ENCODE measurements at places on chromosomes 16 and 17.

DNA sequence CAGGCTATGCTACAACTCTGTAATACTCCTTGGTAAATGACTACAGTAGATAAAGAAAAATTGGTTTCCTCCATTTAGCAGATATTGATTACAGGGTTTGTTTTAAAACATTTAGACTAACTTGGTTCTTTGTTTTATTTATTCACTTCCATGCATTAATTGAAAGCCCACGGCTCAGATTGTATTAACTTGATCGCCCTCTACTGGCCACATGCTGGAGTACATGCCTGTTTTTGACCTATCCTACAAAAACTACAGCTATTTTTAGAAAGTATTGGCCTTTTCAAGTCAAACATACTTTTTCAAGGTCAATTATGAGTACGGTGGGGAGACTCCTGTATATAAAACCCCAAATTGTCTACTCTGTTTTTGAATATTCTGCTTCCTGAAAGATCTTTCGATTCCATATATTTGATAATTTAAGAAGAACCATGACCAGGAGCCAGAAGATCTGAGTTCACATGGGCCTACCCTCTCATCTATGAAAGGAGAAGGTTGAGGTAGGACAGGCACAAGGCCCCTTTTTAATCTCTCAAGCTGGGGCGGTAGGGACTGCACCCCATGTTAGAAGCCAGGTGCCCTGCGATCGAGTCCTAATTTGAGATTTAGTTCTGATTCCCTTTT lies 51.8 kb downstream of the CA10 start:
- no peak for DNase-seq

- no peak for DNase-seq
These were observed 31.9 kb upstream of the COX10 start for GRCh38 chr17:14037453-14037852.

GRCh38 chr17:35243561-35244340 lies 879 bp downstream of the SLFN5 start:
- no peak for DNase-seq

- DNase-seq, result no peak
These were observed 252.3 kb upstream of the CA10 start for GRCh38 chr17:52410781-52411180.

DNA sequence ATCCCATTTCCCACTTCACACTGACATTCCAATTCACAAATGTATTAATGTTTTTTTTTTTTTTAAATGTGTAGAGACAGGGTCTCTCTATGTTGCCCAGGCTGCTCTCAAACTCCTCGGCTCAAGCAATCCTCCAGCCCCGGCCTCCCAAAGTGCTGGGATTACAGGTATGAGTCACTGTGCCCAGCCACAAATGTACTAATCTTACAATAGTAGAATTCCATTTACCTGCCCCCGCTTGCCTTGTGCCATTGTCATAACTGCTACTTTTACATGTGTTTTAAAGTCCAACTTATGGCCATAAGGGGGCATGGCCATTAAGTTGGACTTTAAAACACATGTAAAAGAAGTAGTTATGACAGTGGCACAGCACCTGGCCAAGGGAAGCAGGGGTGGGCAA lies 4.6 kb downstream of the MMP28 start:
- no peak for DNase-seq

GRCh38 chr17:22268912-22269220 lies 576.5 kb downstream of the KCNJ18 start:
- no peak for DNase-seq

DNA sequence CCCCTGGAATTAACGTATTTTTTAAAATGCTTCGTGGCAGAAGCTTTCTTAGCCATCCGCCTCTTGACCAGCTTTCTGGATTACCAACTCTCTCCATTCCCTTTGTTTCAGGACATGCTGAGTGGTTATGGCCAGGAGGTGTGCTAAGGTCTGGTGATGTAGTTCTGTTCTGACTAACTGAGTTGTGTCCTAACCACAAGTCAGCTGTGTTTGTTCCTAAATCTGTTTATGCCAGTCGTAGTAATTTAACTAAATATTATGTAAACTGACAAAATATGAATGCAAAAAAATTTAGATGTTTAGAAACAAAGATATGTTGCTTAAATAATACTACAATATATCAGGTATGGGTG lies 61.6 kb downstream of the MRTFB start:
- DNase-seq, result no peak

DNA sequence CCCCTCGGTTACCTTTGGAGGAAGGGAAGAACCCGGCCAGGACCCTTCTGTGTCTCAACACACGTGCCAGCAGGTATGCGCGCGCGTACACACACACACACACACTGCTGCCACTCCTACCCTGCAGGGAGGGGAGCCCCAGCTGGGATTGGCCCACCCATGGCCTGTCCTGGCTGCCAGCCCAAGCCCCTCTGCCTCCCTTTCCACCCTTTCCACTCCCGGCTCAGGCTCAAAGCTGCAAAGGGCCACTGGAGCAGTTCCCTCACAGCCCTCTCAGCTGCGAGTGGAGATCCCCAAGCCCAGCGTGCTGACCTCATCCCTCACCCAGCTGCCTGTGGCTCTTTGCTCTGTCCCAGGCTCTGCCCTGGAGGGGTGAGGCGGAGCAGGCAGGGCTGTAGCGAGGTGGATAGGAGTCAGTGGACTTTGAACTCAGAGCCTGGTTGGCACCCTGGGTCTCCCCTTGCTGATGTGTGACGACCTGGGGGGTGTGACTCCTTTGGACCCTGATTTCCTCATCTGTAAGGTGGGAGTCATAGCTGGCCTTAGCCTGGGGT lies 14.5 kb downstream of the KIF19 start:
- DNase-seq, result no peak

GRCh38 chr16:57694725-57695679 lies at the start of gene DRC7:
DRC7 (plus strand) TSS chr16:57694806; CDS start chr16:57697950, 3,144 bp downstream.
- no peak for DNase-seq

DNA sequence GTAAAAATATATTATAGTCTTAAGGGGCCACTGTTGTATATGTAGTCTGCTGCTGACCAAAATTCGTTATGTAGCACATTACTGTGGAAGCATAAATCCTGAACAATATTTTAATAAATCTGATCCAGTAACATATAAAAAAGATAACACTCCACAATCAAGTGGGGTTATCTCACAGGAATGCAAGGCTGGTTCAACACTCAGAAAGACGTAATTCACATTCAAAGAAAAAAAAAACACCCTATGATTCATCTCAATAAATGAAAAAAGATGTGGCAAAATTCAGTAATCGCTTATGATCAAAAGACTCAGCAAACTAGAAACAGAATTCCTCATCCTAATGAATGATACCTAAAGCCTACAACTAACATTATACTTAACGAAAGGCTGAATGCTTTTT lies 47.8 kb downstream of the CREBBP start:
- DNase-seq, result no peak

DNA sequence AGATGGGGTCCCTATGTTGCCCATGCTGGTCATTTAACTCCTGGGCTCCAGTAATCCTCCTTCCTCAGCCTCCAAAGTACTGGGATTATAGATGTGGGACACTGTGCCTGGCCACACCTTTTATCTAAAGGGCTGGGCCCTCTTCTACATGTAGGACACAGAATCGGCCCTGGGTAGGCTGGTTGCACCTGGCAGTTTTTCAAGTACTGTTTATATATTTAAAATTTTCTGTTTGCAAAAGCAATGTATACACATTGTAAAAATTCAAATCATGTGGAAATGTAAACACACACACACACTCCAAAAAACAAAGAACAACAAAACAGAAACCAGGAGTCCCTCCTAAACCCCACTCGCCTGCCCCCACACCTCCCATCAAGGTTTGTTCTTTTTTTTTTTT lies 28.1 kb upstream of the SIAH1 start:
- DNase-seq, result no peak

DNA sequence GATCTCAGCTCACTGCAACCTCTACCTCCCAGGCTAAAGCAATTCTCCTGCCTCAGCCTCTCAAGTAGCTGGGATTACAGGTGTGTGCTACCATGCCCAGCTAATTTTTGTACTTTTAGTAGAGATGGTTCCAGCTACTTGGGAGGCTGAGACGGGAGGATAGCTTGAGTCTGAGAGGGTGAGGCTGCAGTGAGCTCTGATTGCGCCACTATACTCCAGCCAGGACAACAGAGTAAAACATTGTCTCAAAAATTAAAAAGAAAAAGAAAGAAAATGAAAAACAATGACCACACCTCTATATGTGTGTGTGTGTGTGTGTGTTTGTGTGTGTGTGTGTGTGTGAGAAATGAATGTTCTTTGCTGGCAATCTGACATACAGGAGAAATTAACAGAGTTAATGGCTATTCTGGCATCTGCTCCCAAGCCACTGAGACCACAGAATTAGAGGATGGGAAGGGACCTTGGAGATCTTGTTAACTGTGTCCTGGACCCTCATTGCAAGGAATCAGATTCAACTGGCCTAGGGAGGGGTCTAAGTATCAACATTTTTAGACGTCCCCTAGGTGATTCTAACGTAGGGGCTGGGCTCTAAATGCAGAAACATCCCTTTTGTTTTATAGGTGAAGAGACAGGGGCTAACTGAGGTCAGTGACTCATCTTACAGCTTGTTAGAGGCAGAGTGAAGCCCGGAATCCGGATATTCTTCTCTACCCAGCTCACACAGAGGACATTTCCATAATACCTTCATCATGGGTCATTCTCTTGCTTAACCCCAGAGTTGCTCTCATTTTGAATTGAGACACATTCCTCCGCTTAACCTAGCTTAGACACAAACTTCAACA lies 16.4 kb upstream of the MARCHF10 start:
- DNase-seq, result no peak

- DNase-seq, result no peak
These were observed 29.4 kb downstream of the ADAM11 start for GRCh38 chr17:44788139-44788538.

DNA sequence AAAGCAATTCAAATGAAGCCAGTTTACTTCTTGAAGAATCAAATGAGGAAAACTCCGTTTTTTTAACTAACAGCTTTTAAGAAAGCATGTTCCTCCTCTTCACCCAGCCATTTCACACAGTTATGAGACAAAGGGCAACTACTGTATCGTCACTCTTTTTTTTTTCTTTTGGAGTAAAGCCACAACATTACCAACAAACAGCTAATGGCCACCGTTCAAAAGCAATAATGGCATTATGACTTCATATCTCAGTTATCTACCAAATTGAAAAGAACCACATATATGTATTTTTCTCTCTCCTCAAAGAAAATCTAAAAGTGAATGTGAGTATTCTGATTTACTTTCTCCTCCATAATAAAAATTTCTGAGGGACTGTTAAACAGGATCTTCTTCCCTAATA lies 14.5 kb downstream of the GRB2 start:
- no peak for DNase-seq

GRCh38 chr17:4019275-4019674 lies 55.0 kb upstream of the ATP2A3 start:
- DNase-seq, result no peak

DNA sequence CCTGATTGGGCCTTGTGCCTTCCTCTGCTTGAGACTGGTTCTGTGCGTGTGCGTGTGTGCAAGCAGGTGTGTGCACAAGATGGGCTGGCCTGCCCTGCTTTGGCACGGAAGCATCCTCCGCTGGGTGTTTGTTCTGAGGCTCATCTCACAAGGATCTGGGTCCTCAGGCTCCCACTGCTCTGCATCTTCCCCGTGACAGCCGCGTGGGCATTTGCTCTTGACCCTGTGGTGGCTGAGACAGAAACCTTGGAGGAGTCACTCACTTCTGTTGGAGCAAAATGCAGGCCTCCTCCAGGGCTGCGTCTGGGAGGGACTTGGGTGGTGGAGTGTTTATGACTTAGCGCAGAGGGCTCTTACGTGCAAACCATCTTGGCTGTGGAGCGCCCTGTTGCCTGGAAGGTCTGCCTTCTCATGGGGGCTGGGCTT lies 119.2 kb downstream of the RPTOR start:
- no peak for DNase-seq

DNA sequence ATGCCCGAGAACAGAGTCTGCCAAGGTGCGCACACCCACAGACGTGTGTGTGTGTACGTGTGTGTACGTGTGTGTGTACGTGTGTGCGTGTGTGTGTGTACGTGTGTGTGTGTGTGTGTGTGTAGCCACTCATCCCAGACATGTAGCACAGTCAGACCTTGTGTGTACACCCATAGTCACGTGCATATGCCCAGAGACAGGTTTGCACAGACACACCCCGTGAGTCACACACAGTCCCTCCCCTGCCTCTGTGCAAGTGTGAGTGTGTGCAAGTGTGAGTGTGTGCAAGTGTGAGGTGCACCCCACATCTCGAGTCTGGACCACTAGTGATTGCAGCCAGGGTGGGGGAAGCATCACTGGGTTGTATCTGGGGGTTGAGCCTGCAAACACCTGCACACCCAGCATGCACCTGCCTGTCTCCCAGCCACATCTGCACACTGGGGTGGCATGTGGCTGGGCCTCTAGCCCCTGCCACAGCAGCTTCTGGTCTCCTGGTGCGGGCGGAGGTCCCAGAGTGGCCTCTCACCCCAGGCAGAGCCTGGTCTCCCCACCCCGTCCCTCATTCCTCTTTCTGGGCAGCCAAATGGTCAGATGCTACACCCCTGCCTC lies 23.6 kb downstream of the BAHCC1 start:
- no peak for DNase-seq

DNA sequence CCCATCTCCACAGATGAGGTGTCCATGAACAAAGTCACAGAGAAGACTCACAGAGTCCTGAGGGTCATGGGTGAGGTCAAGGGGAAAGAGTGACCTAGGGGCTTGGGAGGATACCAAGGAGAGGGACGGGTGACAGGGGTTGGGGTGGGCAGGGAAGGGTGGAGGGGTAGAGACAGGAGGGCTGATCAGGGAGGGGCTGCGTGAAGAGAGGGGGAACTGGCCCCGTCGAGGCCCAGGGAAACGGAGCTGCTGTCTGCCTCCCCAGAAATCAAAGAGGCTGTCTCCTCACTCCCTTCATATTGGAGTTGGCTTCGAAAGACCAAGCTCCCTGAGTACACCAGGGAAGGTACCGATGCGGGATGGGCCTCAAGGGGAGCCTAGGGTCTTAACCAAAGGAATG lies 617 bp downstream of the TMEM95 start:
- DNase-seq, result no peak

DNA sequence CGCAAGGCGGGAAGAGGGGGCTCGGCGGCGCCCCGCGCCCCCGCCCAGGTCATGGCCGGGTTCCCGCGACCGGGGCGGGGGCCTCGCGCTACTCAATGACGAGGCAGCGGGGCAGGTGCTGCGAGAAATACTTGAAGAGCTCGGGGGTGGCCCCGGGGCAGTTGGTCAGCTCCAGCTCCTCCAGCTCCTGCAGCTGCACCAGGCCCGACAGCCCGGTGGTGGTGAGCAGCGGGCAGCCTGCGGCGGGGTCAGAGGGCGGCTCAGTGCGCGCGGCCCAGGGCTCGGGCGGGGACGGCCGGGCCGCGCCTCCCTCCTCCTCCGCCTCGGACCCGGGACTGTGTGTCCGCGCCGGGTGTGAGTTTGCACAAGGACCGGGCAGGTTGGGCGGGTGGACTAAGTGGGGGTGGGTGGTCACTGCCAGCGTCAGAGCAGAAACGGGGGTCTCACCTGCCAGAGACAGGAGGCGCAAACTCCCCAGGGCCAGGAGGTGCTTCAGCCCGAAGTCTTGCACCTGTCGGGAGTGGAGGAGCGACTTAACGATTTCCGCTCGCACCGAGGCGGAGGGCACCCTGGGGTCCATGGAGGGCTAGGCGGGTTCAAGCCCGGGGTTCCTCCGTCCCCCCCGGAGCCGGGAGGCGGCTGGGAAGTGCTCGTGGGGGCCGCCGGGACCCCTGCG lies 4.1 kb upstream of the WDR24 start:
- no peak for DNase-seq

Measured in cortex of kidney (tissue), 1 donor.